KBM-7 (cell line): ENCODE measurements at places on chromosomes 1 and 21.

GRCh38 chr1:145992502-145992936, 3.9 kb downstream of the TXNIP start:
- no peak for DNase-seq

DNA sequence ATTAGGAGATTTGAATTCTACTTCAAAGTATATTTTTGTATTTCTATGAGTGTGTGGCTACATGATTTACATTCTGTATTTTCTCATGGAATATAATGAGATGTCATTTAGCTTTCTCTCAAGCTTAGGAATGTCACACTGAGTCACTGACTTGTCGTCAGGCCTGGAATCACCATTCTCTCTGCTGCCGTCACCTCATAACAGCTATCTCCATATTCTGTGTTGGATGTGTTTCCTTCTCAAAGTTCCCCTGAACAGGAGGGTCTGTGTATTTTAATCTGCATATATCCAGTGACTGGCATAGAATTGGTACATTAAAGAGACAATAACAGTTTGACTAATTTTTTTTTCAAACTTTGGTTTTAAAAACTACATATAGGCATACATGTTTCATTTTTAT, 35.9 kb downstream of the LYPLAL1 start:
- DNase-seq: no peak

DNA sequence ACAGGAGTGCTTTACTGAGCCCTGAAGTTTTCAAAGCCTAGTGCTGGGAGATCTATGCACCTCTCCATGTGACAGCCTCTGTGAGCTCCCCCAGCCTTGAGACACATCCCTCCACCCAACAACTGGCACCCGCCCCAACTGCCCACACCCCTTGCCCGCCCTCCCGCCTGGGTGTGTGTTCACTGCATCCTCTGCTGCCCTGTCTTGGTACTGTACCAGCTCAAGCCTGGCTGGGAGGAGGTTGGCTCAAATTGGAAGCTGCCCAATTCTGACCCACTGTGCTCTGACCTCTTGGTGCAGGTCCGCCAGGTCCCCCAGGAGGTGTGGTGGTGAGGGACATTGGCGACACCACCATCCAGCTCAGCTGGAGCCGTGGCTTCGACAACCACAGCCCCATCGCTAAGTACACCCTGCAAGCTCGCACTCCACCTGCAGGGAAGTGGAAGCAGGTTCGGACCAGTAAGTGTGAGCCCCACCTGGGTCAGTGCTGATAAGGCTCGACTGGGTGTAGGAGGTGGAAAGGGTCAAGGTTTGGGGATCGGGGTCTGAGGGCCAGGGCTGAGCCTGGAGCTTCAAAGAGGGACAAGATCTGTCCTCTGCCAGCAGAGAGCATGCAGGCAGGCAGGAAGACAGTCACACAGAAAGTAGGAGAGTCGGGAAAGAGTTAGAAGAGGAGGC, 18.0 kb downstream of the TMEM81 start:
- peak; percentile 12 for DNase-seq

DNA sequence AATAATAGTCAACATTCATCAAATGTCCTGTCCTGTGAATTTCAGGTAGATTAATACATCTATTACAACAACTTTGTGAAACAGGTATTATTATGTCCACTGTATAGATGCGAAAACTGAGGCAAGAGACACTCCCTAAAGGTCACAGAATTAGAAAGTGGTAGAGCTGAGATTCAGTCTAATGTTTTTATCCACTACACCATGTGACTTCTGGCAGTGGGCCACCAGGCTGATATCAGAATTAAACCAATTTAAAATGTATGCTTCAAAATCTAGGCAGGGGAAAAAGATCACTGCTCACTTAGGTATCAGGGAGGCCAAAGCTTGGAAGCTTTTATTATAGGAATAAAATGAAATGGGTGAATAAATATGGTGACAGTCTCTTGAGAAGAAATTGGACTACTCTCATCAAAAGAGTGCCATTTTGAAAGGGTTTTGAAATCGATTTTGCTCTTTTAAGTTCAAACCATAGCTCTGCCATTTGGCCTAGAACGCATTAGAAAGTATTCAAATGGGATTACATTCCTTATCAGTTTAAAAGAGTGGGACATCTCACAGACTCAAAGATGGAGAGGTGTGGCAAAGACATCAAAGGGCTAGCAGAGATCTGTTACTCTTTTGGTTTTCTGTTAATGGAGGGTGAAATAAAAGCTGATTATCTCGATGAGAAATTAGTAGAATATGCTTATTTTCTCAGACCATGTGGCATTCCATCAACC, 1.9 kb downstream of the DDAH1 start:
- no peak for DNase-seq

GRCh38 chr21:20646431-20647165, 351.6 kb upstream of the NCAM2 start:
- no peak for DNase-seq

GRCh38 chr1:200468264-200469001, 58.6 kb upstream of the ZNF281 start:
- DNase-seq: no peak

- no peak for DNase-seq
Measured at GRCh38 chr1:20183035-20183434, 2.9 kb upstream of the UBXN10 start.
